CD4-positive, alpha-beta memory T cell (primary cell): ENCODE measurements at places on chromosomes 6 and 20.

GRCh38 chr20:22556565-22557056, 27.8 kb downstream of the FOXA2 start:
- DNase-seq, result no peak

- DNase-seq, result no peak
These were observed 1.6 kb upstream of the ZSCAN12 start for GRCh38 chr6:28401172-28401571.

GRCh38 chr6:150025201-150025917, at the start of gene RAET1L:
Gene RAET1L (minus strand): TSS chr6:150025532. CDS start chr6:150025471, 61 bp downstream.
- DNase-seq, result no peak

- no peak for DNase-seq
These were observed 36.9 kb downstream of the E2F3 start for GRCh38 chr6:20438462-20439070.

- DNase-seq, result no peak
These were observed 44.8 kb upstream of the BCLAF1 start for GRCh38 chr6:136334465-136334846.

GRCh38 chr6:43302126-43302525, 4.1 kb downstream of the SLC22A7 start:
- no peak for DNase-seq

GRCh38 chr6:79735183-79735582, 104.1 kb downstream of the SH3BGRL2 start:
- no peak for DNase-seq

- no peak for DNase-seq
These were observed 109.7 kb upstream of the NAA20 start for GRCh38 chr20:19907326-19908056.
